ENCODE measurements at places on chromosomes 7 and 10. TPM values are rescaled to one million over a fixed set of nuclear protein-coding genes. Genes with fewer than 3 reads are reported as not detected.

Gene AKR1D1
- not detected for total RNA-seq

Gene C10orf62
- total RNA-seq: 14.0 TPM

Gene CRHR2
- not detected for total RNA-seq

Gene SCART1
- 10.1 TPM for total RNA-seq

Gene FAM180A
- total RNA-seq: 0.77 TPM

Gene UCMA
- total RNA-seq: not detected

Gene NPC1L1
- total RNA-seq: 0.23 TPM

Gene CRPPA
- 3.7 TPM for total RNA-seq

Gene GDF2
- total RNA-seq: not detected

Gene UPP1
- 4.9 TPM for total RNA-seq

DNA sequence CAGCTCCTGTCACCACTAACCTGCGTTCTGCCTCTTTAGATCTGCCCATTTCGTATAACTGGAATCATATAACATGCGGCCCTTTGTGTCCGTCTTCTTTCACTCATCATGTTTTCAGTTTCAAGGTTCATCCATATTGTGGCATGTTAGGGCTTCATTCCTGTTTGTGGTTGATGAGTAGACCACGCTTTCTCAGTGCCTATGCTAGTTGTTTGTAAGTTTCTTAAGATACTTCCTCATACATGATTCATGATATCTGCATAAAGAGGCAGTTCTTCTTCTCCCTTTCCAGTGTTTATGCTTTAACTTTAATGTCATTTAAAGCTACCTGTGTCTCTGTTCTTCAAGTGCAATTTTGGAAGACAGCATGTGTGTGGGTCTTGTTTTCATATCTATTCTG is 79.5 kb upstream of the FAM20C start:
- DNase-seq: no peak

DNA sequence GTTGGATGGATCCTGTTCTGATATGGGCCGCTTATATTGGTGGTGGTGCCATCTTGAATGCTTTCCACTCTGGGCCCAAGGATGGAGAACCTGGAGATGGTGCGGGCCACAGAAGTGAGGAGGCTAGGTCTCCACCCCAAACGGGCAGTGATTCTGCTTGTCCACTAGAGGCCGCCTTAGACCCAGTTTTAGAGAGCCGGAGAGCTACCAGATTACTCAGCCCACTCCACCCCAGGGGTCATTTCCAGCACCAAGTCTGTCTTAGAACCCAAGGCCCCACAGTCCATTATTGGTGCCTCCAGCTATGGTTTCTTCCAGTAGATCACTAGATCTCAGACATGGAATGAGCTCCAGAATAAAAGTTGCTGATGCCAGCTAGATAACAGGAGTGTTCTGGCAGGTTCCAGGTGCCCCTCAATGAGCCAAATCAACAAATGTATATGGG is 11.8 kb upstream of the CAMK2G start:
- peak; percentile 74 for DNase-seq

DNA sequence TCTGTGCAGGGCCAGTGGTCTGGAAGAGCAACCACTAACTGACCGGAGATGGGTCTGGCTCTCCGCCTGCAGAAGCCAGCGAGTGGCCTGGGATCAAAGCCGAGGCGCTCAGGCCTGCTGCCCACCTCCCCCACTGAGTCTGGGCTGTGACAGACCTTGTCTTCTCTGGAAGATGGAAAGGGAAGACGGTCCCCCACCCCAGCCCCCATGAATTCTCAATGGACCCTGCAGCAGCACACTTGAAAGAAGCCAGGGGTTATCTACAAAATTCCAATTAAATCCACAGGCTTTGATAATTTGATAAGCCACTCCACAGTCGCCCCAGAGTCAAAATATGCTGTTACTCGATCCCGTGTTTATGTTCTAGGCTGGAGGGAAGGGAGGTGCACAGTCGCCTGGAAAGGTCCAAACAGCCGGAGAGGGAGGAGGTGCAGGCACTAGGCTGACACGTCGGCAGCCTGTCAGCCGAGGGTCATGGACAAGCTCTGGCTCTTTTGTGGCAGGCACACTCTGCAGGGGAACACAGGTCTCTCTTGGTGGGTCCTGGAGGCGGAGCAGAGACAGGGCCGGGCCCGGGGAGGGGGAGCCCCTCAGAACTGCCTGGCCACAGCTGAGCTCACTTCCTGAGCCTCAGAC is 134.9 kb downstream of the SH3PXD2A start:
- no peak for DNase-seq

- no peak for DNase-seq
Measured at GRCh38 chr7:106165337-106165736, 53.2 kb upstream of the SYPL1 start.

DNA sequence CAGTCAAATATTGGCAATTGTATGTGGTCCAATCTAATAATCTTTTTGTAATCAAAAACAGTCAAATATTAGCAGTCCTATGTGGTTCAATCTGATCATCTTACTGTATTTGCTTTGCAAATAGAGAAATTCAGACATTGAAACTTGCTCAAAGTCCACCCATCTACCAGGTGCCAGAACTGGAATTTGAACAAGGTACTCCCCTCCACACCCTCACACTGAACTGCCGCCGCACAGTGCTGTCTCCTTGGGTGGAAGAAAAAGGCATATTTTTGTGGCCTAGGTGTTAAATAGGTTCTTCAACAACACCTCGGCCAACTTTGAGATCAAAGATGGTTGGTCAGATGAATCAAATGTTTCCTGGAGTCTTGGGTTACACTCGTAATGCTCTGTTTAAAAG is 544.2 kb upstream of the GALNT17 start:
- no peak for DNase-seq

DNA sequence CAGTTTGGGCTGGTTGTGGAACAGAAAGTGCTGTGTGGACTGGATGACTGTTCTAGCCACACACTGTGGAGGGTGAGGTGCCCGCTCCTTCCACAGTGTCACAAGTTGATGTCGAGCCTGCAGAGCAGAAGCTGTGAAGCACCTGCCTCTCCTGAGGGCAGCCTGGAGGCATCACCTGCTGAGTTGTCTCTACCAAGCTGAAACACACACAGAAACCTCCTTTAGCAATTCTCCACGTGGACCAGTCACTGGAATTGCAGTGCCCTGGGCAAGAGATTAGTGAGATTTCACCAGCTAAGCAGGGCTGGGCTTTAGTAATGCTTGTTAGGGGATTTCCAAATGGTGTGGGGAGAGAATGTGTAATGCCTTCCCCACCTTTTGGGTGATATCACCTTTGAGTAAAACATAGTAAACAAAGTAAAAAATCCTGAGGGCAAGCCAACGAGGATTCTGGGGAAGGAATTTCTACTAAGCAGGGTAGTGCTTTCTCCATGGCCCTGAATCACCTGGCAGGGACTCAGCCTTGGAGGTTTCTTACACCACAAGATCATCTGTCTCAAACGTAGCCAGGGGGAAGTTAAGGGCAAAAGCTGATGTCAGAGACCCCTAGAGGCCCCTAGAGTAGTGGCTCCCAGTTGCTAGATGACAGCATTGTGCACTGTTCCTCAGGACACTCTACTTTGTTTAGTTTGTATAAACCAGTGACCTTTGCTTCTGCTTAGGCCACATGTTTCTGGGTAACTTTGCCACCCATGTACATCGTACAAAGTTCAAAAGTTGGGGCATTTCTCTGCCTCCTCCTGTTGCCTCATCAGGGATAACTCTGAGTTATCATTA is 233.1 kb upstream of the IGFBP3 start:
- DNase-seq: no peak

DNA sequence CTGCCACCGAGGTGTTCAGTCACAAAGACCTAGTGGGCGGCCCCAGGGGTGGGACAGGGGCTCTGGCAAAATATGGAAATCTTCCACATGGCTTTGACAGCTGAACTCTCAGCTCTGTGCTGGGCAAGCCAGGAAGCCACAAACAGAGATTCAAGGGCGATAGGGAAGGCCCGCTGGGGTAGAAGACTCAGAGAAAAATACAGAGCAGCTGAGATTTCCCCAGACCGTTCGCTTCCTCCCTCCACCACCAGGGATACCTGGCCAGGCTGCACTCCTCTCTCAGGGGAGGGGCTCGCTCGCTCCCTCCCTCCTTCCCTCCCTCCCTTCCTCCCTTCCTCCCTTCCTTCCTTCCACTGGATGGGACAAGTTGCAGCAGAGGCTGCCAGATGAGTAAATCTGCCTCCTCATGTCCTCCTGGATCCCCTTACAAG is 260.5 kb downstream of the PRPF18 start:
- no peak for DNase-seq

DNA sequence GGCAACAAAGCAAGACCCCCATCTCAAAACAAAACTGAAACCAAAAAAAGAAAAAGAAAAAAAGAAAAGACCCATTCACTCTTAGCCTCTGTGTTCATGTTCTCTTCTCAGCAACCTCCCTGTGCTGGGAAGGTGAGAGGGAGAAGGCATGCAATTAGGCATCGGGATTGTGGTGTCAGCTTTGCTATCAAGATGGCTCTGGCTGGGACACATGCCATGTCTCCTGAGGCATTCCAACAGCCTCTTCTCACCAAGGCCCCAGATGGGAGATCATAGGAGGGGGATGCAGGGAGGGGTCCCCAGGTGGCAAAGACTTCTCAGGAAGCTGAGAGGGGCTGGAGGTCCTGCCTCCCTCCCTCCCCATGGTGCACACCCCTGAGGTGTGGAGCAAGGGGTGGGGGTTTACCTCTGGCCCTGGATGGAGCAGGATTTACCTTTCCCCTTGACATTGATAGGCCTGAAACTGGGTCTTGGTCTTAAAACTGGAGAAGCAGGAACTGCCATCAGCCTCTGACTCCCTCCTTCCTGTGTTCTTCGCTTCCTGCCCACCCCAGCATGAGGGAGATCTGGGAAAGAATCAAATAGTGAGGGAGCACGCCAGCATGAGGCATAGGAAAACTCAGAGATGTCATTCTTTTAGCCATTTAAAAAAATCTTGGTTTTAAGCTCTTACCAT is 96.2 kb upstream of the DUSP5 start:
- no peak for DNase-seq

DNA sequence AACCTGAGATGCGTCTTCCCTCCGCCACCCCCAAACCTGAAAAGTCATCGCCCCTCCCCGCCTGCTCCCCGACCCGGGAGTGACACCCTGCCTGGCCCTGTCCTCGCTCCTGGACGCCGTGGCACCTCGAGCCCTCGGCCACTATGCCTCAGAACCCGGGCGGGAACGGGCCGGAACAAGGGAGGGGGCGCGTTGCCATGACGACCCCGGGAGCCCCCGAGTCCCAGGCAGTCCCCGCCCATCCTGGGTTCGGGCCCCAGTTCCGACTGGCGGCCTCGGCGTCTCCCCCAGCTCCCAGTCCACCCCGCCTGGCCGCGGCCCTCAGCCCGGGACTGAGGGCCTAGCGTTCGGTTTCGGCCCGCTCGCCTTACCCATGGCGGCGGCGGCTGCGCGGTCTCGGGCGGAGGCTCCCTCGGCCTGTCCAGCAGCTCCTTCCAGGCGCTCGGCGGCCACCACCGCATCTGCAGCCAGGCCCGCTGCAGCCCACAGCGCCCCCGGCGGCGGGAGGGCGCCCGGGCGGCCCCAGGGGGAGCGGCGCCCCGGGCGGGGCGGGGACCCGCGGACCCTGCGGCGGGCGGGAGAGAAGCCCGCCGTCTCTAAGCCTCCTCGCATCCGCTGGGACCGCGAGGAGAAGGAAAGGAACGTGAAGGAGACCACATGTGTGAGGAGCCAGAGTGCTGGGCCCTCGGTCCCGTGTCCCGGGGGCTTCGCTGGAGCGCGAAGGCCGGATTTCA is at the start of gene RUFY2:
Gene RUFY2, minus strand, starts transcription at position 463 of the 734 bp plus-strand sequence. Its CDS starts 88 bp downstream, at position 375.
- DNase-seq: peak; percentile 54

DNA sequence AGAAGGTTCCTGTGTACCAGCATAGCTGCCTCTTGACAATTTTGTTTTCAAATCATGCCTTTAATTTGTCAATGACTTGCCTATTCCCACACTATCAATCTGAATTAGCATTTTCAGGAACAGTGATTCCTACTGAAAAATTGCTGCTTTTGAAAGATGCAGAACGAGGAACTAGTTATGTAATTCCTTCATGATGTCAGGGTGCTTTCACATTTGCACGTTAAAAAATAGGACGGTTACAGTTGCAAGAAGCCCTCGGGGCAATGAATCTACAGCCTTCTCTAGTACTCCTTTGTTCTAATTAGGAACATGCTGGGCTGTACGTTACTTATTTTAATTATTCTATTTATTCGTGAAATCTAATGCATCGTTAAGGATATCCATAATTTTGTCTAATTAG is 253.9 kb downstream of the OTUD1 start:
- DNase-seq: no peak

GRCh38 chr10:126568809-126569385 is 101.6 kb downstream of the C10orf90 start:
- DNase-seq: no peak

DNA sequence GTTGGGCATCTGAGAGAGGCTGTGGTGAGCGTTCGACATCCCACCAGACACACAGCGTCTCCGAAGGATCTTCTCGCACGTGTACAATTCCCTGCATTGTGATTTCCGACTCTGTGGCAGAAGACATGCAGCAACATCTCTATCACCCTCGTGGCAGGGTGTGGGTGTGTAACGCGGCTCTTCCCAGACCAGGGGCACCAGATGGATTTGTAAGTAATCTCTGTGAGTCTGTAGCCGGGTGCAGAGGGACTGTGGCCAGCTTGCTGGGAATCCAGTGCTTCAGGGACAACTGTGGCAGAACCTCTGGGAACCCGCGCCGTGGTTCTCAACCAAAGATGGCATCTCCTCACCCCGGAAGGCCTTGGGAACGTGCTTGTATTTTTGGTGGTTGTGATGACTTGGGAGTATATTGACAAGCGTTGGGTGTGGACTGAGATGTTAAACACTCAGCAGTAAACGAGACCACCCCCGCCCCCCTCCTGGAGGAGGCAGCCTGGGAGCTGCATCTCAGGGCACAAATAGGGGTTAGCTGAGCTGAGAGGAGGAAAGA is 21.2 kb downstream of the FOXL3 start:
- no peak for DNase-seq

DNA sequence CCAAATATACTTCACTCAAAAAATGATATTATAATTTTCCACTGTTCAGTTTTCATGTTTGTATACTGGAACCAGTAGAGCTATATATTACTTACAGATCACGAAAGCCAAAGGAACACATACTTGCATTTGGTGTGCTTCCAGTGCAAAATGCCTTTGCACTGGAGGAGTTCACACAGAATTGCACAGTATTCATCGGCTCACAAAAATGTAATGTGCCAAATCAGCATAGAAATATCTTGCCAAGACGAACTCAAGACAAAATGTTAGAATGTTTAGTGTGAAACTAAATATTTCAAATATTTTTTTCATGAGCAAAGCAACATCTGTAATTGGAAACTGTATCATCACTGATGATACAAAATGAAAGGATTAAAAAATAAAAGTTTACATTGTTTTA is 646.2 kb upstream of the SEMA3D start:
- no peak for DNase-seq

DNA sequence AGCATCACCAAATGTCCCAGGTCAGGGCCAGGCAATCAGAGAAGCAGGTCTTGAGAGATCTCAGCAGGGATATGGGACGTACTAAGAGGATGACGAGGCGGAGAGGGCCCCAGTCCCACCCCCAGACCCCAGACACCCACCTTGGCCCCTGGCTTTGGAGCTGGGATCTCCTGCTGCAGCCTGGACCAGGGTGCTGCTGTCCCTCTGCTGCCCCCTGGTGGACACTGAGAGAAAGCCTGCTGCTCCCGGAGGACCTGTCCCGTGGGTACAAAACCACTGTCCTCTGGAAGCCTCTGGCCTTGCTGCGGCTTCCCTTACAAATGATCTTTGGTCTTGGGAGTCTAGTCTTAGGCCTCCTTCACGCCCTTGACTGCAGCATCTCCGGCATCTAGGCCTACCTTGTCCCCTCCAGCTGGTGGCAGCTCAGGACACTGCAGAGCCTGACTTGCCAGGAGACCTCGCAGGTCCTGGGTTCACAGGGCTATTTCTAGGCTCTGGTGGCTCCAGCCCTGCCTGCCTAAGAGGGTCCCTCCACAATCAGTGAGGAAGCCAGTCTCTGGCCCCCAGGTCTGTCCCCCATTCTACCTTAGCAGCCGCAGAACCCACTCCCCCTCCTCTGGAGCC is 97.1 kb downstream of the RGS10 start:
- peak; percentile 83 for DNase-seq
